ENCODE measurements at places on chromosomes 12 and 14. TPM values are rescaled to one million over a fixed set of nuclear protein-coding genes. Genes with fewer than 3 reads are reported as not detected.

GRCh38 chr12:105233041-105233905, 2.7 kb downstream of the APPL2 start:
- no peak for DNase-seq

BRI3BP gene
- 2.7 TPM for polyA plus RNA-seq

CDKN3 gene
- 31.4 TPM for polyA plus RNA-seq

FGF23 gene
- 0.19 TPM for polyA plus RNA-seq

CLEC4C gene
- polyA plus RNA-seq, result 0.23 TPM

- DNase-seq, result no peak
These were observed 104.5 kb downstream of the TGFB3 start for GRCh38 chr14:75877292-75877691.

GRCh38 chr14:75236467-75236866, 42.2 kb upstream of the FOS start:
- no peak for DNase-seq

NPFF gene
- polyA plus RNA-seq, result not detected

TOMM20L gene
- 0.43 TPM for polyA plus RNA-seq

TSPAN8 gene
- polyA plus RNA-seq, result 0.96 TPM

OVCH1 gene
- 0.54 TPM for polyA plus RNA-seq

- DNase-seq, result no peak
These were observed 28.8 kb upstream of the LRRC10 start for GRCh38 chr12:69639400-69640016.

GPR162 gene
- 16.8 TPM for polyA plus RNA-seq

- no peak for DNase-seq
These were observed 5.8 kb upstream of the SLC48A1 start for GRCh38 chr12:47767216-47767724.

TEAD4 gene
- polyA plus RNA-seq, result 99.9 TPM

DNA sequence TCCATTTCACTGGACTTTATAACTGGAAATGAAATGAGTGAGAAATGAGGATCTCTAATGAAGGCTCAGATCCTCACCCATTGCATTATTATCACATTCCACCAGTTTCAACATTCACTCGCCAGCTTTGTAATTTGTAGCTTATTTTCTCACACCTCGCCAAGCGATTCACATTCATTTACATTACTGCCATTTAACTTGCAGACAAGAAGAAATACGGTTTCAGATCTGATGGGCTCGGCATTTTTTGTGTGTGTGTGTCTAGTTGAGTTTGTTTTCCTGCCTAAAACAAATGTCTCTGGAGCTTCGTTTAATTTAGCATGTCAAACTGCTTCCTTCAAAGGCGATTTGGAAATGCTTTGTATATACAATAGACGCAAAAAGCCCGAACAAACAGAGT, 132.2 kb downstream of the FLRT2 start:
- DNase-seq, result no peak

DNA sequence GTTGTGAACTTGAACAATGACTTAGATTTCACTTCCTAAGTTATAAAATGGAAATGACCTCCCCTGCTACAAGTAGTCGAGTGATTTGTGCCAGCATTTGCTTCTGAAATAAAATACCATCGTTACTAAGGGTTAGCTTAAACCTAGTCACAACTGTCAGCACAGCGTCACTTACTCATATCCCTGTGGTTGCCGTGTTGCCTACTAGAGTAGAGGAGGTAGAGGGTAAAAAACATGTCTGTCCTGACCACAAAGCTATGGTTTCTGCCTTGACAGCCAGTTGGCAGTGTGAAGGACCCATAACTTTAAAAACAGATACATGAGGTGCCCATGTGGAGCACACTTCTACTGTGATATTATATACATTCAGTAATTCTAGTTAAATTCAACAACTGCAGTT, 234.2 kb upstream of the RGS6 start:
- no peak for DNase-seq

FAM90A1 gene
- polyA plus RNA-seq, result 1.8 TPM

GRCh38 chr12:32305163-32305562, 94.2 kb upstream of the FGD4 start:
- DNase-seq, result no peak

- no peak for DNase-seq
These were observed 13.3 kb upstream of the MAX start for GRCh38 chr14:65115615-65116014.

- DNase-seq, result no peak
These were observed 45.5 kb upstream of the TMEM263 start for GRCh38 chr12:106910202-106910601.

DNA sequence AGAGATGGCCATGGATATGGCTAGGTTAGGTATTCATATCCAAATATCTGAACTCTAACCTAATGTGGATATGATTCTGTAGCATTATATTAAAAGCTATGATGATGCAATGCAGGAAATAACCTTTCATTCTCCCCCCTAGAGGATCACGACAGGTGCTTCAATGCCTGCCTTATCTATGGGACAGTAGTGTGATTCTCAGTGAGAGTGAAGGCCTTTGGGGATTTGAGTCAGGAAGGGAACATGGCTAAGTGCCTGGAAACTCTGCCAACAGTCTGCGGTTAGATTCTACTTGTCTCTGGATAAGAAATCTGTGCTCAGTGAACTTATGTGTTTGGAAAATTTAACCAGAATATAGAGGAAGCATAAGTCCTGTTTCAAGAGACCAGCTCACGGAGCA, 81.8 kb downstream of the SLC38A1 start:
- no peak for DNase-seq

GRCh38 chr12:2544230-2544629, 250.5 kb upstream of the FKBP4 start:
- DNase-seq, result no peak

DNA sequence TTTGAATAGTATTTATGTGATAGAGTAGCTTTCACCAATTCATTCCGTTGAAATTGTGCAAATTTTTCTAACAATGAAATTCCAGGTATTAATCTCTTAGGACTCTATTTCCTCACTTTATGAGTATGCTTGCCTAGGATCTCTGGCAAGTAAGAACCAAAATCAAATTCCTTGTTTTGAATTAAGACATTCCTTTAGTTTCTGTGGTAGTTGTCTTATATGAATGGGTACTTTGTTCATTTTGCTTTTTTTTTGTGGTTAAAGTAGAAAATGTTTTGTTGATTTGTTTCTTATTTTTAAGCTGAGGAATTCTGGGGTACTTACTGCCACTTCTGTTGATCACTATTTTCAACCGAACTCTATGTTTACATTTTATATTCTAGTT, 59.8 kb downstream of the KITLG start:
- no peak for DNase-seq

- no peak for DNase-seq
These were observed 10.0 kb upstream of the TEX22 start for GRCh38 chr14:105388110-105388951.

DNA sequence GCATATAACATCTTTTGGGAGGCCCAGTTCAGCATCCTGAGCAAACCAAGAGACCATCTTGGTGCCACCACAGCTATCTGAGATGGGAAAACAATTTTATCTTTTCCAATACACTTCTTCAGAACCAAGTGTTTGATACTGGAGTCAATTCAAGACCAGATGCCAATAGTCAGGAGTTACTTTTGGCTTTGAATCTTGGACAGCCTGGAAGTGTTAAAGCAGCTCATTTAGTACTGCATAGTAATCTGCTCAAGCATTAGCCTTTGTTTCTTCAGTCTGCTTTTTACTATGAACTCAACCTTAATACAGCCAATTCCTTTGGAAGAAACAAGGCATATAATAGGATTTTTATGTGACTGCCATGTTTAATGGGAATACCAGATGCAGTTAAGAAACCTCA, 81.9 kb upstream of the TSPAN8 start:
- DNase-seq, result no peak

DNA sequence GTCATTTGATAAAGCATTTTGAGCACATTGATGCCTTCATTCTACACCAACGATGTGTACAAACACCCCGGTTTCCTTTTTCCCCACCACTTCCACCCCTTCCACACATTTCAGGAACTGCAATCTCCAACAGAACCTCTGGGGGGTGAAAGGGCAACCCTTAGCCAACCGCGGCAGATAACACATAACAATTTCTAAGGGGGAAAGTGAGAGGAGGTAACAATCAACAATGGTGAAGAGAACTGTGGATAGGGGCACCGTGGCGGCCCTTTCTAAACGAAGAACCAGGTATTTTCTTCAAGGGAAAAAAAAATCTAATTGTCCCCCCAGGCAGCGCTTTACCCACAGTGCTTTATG, 1.1 kb downstream of the KITLG start:
- no peak for DNase-seq

DNA sequence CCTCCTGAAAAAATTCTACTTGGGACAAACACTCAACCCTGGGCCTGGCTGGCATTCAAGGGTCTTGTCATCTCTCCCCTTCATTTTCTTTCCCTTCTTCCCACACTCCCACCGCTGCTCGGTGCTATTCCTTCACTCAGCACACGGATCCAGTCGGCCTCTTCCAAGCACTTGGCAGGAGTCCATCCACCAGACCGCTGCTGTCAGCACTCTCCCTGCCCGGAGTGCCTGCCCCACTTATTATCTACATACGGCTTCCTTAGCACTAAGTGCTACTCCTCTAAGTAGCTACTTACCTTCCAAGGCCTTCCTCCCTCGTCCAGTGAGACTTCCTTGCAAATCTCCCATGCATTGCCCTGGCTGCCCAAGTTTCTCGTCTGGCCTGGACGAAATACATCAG, 29.8 kb downstream of the CALM1 start:
- DNase-seq, result no peak

DNA sequence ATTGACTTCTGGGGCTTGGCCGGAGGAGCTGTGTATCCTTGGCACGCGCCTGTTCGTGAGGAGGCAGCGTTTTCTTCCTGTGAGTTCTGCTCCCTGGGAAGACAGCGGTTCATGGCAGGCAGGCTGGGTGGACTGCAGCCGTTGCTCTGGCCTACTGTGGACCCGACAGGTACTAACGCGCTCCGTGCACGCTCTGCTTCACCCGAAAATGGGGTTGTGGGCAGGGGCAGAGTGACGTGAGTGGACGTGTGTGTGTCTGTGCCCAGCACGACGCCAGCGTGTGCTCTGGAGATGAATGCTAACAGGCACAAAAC, 179.1 kb downstream of the KIF26A start:
- no peak for DNase-seq

Data from forelimb muscle (tissue), 1 donor.